ENCODE measurements at places on chromosomes 11 and 22.

- DNase-seq: no peak
Measured at GRCh38 chr11:102323542-102324251, 6.4 kb downstream of the BIRC3 start.

DNA sequence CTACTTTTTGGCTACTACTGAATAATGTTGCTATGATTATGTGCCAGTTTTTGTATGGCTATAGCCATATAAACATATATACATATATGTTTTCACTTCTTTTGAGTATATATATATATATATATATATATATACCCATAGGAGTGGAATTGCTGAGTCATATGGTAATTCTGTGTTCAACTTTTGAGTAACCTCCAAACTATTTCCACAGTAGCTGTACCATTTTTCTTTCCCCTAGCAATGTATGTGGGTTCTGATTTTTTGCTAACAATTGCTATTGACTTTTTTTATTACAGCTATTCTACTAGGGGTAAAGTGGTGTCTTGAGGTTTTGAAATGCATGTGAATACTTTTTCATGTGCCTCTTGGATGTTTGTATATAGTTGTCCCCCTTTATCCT lies 30.4 kb downstream of the CBL start:
- DNase-seq: no peak

DNA sequence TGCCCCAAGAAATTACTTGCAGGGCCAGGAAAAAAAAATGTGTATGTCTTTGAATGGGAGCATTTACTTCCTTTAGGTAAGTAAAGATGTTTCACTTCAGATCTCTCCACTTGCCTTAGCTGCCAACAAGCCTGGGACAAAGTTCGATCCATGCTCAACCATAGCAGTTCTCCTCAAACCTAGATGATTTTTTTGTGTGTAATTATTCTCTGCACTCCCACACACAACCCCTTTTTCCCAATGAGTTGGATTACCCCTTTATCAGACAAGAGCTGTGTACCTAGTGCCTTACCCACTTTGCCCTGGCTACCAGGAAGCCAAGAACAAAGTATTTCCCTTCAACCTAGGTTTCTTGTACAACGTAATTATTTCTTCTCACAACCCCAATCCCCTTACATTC lies 35.6 kb downstream of the TPBGL start:
- DNase-seq: no peak

DNA sequence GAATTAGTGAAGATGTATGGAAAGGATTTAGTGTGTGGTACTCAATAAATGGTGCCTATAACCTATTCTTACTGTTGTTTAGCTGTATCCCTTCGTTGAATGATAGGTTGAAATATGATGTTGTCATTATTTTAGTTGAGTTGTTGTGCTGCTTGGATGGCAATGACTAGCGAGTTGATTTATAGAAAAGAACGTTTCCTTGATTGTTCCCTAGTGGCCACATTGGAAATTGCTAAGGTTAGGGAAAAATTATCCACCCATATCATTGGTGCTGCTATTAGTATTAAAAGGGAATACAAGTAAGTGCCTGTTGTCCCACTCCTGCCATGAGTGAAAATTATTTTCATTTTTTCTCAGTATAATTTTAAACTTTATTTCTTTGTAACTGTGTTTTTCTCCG lies 14.5 kb downstream of the EMSY start:
- DNase-seq: no peak

- DNase-seq: no peak
Measured at GRCh38 chr22:21703684-21704316, 31.8 kb downstream of the YPEL1 start.

GRCh38 chr11:64772303-64773018 lies 5.9 kb downstream of the SF1 start:
- DNase-seq: no peak

DNA sequence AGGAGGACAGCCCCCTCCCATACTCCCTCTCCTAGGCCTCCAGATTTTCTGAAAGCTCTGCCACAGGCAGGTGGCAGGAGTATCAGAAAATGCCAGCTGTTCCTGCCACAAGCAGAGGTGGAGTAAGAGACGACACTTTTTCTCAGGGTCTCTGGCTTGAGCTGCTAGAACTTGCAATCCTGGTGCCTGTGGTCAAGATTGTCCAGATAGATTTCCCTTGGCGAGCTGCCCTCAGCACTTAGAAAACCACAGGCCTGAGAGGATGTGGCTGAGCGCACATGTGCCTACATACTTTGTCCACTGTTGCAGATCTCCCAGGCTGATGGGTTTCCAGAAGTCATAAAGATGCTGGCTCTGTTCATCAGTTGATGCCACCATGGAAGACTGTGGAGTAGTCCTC lies 65.7 kb upstream of the NAV2 start:
- no peak for DNase-seq

Data from activated CD4-positive, alpha-beta T cell treated with anti-CD3 and anti-CD28 coated beads, Interleukin-2, amount 50 U/mL, for 48 hours (primary cell).